SK-N-SH (cell line): ENCODE measurements at places on chromosomes 2 and 18. TPM values are rescaled to one million over a fixed set of nuclear protein-coding genes. Genes with fewer than 3 reads are reported as not detected.

The TTR gene
- polyA plus RNA-seq: 0.19 TPM in 1 of 2 replicates, not detected in the other

- DNase-seq: no peak
These were observed 467.5 kb upstream of the CHST9 start for GRCh38 chr18:27652480-27653121.

GRCh38 chr2:229810786-229811185, 96.4 kb upstream of the DNER start:
- no peak for DNase-seq

DNA sequence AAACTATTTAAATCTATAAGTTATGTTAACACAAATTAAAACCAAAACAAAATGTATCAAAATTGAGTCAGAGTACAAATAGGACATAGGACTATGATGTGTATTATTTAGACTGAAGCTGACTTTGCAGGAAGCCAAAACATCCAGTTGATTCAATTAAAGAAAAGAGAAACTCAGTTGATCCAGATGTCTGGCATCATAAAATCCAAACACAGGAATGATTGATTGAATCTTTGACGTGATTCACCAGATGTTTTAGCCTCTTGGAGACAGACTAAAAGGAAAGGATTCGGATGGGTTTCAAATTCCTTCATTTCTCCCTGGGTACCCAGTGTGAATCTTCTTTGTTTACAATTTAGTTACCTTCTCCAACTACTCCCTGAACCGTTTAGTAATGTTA, 272.9 kb downstream of the IRS1 start:
- no peak for DNase-seq

- DNase-seq: no peak
These were observed 190.1 kb downstream of the CDCA7 start for GRCh38 chr2:173544641-173545363.

DNA sequence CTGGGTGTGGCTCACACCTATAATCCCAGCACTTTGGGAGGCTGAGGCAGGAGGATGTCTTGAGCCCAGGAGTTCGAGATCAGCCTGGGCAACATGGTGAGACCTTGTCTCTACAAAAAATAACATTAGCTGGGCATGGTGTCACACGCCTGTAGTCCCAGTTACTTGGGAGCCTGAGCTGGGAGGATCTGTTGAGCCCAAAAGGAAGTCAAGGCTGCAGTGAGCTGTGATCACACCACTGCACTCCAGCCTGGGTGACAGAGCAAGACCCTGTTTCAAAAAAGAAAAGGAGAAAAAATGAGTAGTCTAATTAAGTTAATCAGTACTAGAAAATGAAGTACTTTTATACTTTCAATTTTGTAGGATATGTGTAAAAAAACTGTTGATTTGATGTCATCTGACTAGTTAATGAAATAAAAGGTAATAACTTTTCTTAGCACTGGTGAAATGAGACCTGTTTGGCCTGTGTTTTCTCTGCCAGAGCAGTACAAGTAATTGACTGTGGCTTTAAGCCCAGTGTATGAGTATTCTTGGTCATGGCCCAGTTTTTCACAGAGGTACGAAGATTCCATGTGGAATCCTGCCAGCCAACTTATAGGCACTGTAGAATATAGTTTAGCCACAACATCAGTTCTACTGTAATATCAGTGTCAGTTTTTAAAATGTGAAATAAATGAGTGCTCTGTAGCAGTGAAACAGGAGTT, 35.8 kb downstream of the MFSD6 start:
- DNase-seq: peak; percentile 34

- no peak for DNase-seq
These were observed 13.6 kb upstream of the PROC start for GRCh38 chr2:127404466-127405254.

DNA sequence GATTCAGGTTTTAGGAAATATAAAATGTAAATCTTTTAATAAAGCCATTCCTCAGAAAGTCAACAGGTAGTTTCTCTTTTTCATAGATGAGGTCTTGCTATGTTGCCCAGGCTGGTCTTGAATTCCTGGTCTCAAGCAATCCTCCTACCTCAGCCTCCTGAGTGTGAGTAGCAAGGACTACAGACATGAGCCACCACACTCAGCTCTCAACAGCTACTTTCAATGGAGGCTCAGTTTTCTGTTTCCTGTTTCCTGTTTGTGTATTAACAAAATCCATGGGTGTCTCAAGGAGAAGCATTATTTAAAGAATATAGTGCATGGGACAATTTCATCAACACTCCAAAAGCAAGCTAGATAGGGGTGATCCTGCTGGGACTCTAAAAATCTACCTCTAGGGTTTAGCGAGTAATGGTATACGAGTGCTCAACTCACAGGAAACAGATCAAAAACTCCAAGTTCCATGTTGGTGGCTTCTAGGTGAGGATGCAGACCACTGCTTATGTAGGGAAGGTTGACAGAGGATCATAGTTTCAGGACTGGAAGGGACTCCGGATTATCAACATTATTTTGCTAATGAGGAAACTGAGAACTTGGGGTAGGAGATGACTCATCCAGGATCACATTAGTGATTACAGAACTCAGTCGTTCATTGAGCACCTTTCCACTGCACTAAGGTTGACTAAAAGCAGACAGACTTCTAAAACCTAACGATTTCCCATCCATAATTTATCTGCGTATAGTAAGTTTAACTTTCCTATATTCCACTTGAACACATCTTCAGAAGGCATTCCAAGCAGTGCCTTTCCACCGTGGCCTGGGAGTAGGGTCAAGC, 61.7 kb upstream of the WIPF1 start:
- DNase-seq: no peak
